ENCODE measurements at places on chromosomes 1 and 21.

DNA sequence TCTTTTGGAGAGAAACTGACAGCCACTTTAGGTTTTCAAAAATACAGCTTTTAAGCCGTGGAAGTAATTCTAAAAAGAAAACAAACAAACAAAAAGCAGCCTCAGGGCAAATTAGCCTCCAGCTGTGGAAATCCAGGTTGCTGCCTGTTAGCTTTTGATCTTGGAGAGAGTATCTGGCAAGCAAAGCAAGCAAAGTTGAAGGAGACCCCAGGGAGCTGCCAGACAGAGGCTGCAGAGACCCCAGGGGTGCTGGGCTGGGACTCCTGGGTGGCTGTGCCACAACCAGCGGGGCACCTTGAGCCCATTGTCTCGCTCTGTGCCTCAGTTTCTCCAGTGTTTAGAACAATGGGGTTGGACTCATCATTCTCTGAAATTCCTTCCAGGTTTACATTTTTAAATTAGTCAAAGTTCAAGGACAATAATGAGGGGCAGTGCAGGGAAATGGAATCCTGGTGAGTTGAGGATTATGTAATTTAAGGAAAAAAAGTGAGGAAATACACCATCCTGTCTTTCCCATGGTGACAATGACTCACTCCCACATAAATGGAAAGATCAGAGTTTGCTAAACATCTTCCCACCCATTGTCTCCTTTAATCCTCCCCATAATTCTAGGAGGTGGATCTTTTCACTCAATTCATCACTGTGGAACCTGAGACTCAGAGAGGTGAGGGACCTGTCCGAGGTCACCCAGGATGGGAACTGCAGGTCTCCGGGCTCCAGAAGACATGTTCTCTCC lies 480.5 kb downstream of the MATN1 start:
- no peak for DNase-seq

DNA sequence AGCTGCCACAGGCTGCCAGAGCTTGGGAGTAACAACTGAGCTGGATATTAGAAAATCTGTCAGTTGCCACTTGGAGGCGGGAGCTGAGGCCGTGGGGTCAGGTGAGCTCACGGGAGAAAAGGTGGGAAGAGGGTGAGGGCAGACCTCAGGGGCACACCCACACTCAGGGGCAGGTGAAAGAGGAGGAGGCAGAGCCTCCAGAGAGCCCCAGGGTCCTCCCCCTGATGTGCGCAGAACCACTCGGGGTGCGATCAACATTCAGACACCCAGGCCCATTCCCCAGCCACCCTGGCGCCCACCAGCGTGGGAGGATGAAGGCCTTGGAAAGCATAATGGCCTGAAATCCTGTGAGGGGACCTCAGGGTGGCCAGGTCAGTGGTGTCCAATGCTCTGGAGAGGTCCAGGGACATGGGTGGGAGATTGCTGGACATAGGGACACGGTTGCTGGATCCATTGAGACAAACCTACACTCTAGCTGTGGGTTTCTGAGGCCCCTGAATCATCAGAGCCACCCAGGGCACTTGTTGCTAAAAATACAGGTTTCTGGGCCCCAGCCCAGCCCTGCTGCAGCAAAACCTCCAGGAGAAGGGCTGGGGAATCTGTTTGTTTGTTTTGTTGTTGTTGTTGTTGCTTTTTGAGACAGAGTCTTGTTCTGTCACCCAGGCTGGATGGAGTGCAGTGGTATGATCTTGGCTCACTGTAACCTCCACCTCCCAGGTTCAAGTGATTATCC lies 49.4 kb upstream of the GPR153 start:
- DNase-seq = no peak

- no peak for DNase-seq
Observed at GRCh38 chr1:119636491-119637089, 11.5 kb downstream of the ZNF697 start.

- DNase-seq = no peak
Observed at GRCh38 chr1:94486990-94487389, 54.6 kb downstream of the F3 start.

GRCh38 chr1:6502000-6502891 lies 10.8 kb upstream of the PLEKHG5 start:
- DNase-seq = no peak

DNA sequence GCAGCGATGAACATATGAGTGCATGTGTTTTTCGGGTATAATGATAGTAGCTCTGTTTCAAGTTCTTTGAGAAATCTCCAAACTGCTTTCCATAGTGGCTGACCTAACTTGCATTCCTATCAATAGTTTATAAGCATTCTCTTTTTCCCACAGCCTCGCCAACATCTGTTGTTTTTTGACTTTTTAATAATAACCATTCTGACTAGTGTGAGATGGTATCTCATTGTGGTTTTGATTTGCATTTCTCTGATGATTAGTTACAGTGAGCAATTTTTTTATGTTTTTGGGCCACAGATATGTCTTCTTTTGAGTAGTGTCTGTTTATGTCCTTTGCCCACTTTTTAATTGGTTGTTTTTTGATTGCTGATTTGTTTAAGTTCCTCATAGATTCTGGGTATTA lies 10.6 kb upstream of the RUNX1 start:
- no peak for DNase-seq

- no peak for DNase-seq
Observed at GRCh38 chr1:29746076-29746665, 509.8 kb downstream of the PTPRU start.

DNA sequence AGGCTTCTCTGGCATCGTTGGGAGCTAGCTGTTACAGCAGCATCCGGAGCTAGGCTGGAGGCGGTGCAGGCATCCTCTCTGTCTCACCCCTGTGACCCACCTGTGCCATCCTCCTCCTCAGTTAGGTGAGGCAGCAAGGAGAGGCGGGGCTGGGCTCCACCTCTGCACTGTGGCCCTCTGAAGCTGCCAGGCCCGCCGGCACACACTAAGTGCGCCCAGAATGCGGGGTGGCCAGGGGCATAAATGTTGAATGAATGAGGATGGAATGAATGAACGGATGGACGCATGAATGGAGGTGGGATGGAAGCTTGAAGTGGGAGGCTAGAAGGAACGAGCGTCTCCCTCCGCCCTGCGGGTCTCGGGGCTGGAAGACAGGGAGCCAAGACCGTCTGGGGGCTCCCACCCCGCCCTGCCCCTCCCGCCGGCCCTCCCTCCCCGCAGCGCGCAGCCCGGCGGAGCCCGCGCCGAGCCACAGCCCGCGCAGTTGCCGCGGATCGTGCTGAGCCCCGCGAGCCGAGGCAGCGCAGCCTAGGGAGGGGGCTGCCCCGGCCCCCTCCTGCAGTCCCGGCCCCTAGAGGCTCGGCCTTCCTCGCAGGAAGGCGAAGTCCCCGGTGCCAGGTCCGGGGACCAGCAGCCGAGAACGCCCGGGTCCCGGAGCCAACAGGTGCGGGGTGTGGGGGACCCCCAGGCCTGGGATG lies at the start of gene HCRTR1:
TSS of gene HCRTR1 (plus strand) at position 472 of the 698 bp plus-strand sequence. CDS start 1,504 bp downstream, outside the sequence.
- DNase-seq = peak; percentile 46

- no peak for DNase-seq
Observed at GRCh38 chr1:46394872-46395465, 852 bp downstream of the FAAH start.

DNA sequence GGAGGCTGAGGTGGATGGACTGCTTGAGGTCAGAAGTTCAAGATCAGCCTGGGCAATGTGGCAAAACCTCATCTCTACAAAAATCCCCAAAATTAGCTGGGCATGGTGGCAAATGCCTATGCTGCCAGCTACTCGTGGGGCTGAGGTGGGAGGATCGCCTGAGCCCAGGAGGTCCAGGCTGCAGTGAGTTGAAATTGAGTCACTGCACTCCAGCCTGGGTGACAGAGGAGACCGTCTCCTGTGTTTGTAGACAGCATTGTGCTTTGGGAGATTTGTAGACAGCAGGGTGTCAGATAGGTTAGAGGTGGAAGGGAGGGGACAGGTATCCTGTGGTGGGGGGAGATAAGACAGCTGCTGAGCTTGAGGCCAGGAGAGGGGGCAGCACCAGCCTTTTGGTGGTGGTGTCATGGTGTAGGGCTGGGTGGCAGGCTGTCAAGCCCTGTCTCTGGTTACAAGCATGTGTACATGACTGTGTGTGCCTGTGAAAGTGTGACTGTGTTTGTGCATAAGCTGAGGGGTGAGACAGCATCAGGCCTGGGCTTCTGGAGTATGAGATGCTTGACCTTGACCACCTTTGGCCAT lies 15.2 kb downstream of the PPFIA4 start:
- no peak for DNase-seq

GRCh38 chr1:9473032-9473807 lies 66.0 kb upstream of the SLC25A33 start:
- no peak for DNase-seq

DNA sequence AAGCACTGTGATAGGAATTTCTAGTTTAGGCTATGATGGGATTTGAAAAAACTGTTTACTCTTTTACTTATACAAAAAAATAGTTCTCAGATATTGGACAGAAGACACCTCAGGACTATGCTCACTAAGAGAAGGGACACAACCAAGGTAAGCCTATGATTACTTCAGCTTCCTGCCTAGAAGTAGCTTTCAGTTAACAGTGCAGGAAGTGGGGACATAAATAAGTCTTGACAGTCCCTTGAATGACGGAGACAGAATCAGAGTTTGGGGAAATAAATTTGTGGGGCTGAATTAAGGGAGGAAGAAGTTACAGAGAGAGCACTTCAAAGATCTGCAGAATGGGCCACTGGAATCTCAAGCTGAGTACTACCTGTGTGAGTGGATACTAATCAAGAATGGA lies 53.8 kb upstream of the OLFM3 start:
- DNase-seq = no peak

- DNase-seq = no peak
Observed at GRCh38 chr1:167746988-167747655, 25.3 kb downstream of the MPZL1 start.

DNA sequence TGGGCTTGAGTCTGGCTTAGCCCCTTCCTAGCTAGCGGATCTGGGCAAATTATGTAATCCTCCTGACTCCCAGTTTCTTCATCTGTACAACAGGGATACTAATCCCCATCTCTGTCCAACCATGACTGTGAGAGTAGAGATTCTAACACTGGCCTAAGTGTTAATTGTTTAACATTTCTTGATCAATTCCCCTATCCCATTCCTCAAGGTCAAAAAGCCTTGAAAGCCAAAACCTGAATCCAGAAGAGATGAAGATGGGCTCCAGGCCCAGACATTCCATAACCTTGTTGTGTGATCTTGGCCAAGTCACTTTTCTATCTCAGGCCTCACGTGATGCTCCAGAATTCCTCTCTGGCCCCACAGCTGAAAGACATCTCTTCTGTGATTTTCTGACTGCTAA lies 18.8 kb upstream of the PHLDA3 start:
- no peak for DNase-seq

- DNase-seq = no peak
Observed at GRCh38 chr1:186578325-186579016, 101.8 kb downstream of the PTGS2 start.

- DNase-seq = no peak
Observed at GRCh38 chr1:116096013-116096618, 15.1 kb upstream of the MAB21L3 start.

- peak; percentile 51 for DNase-seq
Observed at GRCh38 chr21:28856588-28857250, 136.0 kb downstream of the LTN1 start.

DNA sequence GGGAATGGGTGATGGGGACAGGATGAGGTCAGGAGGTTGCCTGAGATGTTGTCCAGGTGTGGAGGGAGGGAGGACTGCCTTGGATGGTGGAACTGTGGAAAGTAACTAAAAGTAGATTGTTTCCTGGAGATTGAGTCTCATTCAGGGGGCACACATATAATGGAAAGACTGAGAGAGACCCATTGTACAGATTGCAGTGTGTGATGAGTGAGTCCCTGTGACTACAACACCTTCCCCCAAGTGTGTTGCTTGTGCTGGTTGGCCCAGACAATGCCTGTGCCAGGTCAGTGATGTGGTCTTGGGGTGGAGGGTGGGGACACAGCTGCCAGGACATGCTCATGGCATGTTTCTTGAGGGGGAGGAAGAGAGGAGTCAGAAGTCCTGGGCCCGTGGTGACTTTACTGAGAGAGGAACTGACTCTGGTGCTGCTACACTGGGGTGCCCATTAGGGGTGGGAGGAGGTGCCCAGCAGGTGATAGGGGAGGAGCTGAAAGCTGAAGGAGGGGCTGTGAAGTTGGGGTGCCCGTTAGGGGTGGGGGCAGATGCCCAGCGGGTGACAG lies 5.2 kb downstream of the SNAP47 start:
- DNase-seq = no peak

DNA sequence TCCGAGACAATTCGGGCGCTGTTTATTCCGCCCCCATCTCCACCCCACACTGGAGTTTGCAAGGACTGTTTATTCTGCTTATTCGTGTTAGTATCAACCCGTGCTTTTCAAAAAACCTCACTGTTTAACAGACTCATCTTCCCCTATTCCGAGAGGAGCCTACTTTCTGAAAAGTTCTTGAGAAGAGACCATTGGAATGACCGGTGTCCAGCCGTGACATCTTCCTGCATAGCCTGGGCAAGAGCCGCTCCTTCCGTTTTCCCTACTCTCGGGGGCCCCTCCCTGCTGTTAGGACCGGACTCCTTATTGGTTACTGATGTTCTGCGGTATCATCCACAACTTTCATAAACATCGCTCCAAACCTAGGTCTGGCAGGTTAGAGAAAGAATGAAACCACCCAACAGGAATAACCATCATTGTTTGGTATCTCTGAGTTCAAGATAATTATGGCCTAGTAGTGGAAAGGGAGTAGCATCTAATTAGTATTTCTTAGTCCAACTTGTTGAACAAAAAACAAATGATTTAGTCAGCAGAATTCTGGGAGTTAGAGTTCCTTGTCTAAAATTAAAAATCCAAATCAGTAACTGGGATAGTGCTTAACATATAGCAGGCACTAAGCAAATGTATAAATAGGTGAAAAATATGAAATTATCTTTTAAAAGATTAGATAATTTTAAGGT lies 837 bp downstream of the STXBP3 start:
- DNase-seq = peak; percentile 83

GRCh38 chr1:241962153-241962552 lies 4.6 kb downstream of the BECN2 start:
- DNase-seq = no peak

- DNase-seq = peak; percentile 77
Observed at GRCh38 chr1:119885903-119886783, 10.2 kb downstream of the ADAM30 start.

GRCh38 chr1:17163371-17163770 lies 41.6 kb upstream of the PADI1 start:
- DNase-seq = no peak

- no peak for DNase-seq
Observed at GRCh38 chr1:175166746-175167145, 25.8 kb downstream of the KIAA0040 start.

DNA sequence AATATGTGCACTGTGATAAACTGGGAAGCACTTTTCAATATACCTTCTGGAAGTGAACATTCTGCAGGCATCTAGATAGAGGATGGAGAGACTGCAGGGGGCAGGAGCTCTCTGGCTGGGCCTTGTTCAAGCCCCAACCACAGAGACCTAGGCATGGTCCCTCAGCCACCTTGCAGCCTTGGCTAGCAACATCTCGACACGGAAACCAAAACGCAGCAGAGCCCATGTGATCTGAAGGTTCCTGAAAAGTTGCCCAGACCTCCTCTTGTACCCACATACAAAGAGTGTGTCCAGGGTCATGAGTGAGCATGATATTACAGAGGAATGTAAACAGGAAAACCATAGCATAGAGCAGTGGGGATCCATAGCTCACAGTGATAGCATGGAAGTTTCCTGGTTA lies 33.1 kb upstream of the SAMD11 start:
- DNase-seq = no peak

GRCh38 chr1:182627622-182628021 lies 23.4 kb upstream of the RGS16 start:
- DNase-seq = no peak
